ENCODE measurements at places on chromosomes 5 and 9. TPM values are rescaled to one million over a fixed set of nuclear protein-coding genes. Genes with fewer than 3 reads are reported as not detected.

Gene BTNL8
- 0.27 TPM for polyA plus RNA-seq

DNA sequence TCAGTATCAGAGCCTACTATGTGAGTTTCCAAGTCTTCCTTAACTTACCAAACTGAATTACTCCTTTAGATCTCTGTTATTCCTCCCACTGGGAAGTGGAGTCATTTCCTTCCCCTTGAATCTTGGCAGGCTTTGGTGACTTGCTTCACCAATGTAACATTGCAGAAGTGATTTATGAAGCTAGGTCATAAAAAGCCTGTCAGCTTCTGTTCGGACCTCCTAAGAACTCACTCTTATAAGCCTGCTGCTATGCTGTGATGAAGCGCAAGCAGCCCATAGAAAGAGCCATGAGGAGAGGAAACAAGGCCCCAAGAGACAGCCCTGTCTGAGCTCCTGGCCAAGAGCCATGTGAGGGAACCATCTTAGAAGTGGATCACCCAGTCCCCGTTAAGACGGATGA is 14.2 kb upstream of the FOXB2 start:
- DNase-seq: no peak

DNA sequence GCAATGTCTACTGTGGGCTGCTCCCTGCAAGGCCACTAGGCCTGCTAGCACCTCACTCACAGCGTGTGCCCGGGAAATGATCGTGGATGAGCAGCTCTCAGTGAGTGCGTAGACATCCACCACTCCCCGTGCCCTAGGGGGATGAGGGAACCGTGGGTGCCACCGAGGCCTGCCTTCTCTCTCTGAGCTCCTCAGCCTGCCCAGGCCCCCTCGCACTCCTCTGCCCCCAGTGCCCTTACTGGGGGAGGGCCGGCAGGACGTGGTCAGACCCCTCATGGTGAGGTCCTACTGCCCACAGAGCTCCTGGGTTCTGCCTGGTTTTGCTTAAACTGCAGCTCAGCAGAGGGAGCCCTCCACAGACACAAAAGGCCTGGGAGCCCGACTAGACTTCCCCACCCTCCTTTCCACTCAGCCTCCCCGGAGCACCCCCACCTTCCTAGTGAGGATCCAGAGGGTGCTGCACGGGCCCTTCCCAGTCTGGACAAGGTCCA is 220.0 kb downstream of the CACNA1B start:
- no peak for DNase-seq

Gene GABRB2
- 1.8 TPM for polyA plus RNA-seq

Gene FAM81B
- polyA plus RNA-seq: 5.2 TPM

Gene SPINK13
- 0.79 TPM for polyA plus RNA-seq

GRCh38 chr5:93892481-93892880 is 151.1 kb upstream of the POU5F2 start:
- no peak for DNase-seq

Gene ENTPD2
- polyA plus RNA-seq: 2.8 TPM

DNA sequence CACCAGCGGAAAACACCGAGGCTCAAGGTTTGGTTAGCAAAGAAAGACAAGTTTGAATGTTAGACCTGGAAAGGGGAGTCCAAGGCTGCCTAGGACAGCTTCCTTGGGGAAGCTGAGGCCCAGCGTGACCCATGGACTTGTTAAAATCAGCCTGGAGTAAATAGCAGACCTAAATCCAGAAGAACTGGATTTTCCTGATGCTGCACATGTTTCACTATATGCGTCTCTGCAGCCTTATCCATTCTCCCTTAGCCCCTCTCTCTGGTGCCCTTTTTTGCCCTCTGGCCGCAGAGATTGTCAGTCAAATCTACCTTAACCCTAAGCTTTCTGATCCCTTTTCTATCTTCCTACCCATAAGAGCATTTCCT is 119.9 kb downstream of the NTRK2 start:
- no peak for DNase-seq

Gene SCGB3A2
- polyA plus RNA-seq: not detected

- DNase-seq: no peak
These were observed 201.7 kb upstream of the TARS1 start for GRCh38 chr5:33238826-33239695.

DNA sequence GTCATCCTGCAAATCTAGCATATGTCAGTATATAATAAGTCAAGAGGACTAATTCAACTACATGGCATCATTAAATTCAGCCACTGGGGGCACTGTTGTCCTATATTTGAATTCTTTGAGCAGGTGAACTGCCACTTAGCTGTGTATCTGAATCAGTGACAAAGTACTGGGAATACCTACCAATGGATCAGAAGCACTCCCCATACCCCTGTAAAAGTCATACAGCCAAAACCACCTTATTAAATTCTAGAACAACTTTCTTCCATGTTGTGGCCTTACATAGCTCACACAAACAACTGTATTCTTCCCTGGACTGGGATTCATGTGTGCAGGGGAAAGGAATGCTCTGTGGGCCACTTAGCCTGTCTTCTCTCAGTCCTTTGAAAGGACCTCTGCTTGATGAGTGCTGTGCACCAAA is 57.4 kb upstream of the PLPP6 start:
- peak; percentile 23 for DNase-seq

Gene ANKRD20A1
- 3.7 TPM for polyA plus RNA-seq

- no peak for DNase-seq
These were observed 106.9 kb upstream of the PTCH1 start for GRCh38 chr9:95623640-95624039.

Gene ANKRD18B
- 1.1 TPM for polyA plus RNA-seq

GRCh38 chr9:32326146-32326545 is 58.3 kb upstream of the ACO1 start:
- DNase-seq: no peak

Gene FOXD1
- polyA plus RNA-seq: 23.6 TPM

DNA sequence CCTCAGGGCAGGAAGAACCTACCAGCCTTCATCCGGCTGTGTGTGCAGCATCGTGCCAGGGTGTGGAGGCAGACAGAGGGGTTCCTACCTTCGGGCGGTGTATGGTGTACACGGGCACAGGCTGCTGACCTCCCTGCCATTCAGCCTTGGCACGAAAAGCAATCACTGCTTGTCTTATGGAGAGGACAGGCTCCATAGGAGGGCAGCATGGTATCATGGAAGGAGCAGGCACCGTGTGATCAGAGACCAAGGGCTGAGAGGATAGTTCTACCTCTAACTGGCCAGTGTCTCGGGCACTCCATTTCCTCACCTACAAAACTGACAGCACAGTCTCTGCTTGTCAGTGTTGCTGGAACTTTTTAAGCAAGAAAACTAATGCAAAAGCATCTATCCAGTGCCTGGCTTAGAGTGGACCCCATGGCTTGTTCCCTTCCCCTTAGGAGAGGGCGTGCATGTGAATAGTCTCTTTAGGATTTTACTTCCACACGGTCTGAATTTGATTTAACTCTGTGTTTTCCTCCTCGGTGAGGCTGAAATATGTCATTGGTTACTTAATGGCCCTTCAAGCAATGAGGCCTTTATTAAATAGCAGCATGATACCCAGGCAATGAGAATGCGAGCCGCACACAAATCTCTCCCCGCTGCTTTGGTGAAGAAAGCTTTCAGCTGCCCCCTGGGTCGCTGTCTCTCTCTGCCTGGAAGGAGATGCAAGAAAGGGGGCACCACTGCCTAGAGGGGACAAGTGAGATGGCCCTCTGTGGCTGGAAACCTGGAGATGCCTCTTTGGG is 22.2 kb downstream of the TTLL11 start:
- DNase-seq: no peak

Gene ST8SIA4
- polyA plus RNA-seq: 7.4 TPM

Gene IRGM
- polyA plus RNA-seq: 0.66 TPM

Gene OLFML2A
- polyA plus RNA-seq: 24.5 TPM

Gene MAT2B
- polyA plus RNA-seq: 107 TPM

Gene FYB1
- polyA plus RNA-seq: 2.8 TPM

Gene WDR55
- polyA plus RNA-seq: 21.3 TPM

GRCh38 chr9:129073404-129073803 is 7.5 kb upstream of the DOLPP1 start:
- no peak for DNase-seq

DNA sequence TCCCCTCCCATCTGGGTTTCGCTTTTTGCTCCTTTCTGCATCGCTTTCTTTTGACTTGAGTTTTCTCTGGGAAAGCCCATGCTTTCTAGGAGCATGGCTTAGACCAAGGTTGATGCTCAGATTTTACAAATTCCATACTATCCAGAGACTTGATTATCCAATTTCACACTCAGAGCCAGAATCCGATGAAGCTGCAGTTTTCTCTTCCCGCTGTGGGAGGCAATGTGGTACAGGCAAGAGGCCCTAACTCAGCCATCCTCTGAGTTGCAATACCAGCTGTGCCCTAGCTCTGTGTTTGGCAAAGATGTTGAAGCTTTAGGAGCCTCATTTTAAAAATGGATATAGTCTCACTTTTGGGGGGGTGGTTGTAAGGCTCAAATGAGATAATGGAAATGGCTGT is 85.1 kb downstream of the BRINP1 start:
- DNase-seq: peak; percentile 20

GRCh38 chr9:87771316-87772006 is 45.5 kb downstream of the CTSL start:
- no peak for DNase-seq

DNA sequence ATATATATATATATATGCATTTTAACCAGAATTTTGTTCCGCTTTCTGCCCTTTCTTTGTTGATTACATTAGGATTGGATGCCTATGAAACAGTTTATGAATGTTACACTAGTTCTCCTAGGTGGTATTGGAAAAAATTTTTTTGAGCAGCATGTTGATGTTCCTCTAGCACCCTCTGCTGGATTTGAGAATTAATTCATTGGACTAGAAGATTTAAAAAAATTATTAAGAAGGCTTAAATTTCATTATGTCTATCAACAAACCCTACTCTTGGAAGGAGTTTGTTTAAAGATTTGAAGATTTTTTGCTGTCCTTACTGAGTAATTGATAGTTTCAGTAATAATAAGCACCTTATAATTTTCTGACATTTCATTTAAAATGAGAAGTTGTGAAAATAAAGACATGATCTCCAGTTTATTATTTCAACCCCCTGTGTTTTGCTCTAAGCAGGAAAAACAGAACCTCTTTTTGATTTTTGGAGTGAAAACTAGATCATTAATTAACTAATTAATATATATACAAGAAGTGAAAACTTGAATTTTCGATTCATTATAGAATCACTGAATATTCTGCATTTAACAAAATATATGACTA is 89.6 kb downstream of the CCDC171 start:
- DNase-seq: peak; percentile 8

Gene CDKN2A
- polyA plus RNA-seq: not detected

- no peak for DNase-seq
These were observed 62.6 kb downstream of the PUM3 start for GRCh38 chr9:2781336-2781735.
